Left hindlimb (tissue), 1 donor: ENCODE measurements at places on chromosomes 13 and 19.

GRCh38 chr13:23865906-23866305 is 23.3 kb downstream of the MIPEP start:
- no peak for DNase-seq

- DNase-seq, result peak; percentile 0
Measured at GRCh38 chr13:113851480-113851803, 12.4 kb downstream of the GAS6 start.

DNA sequence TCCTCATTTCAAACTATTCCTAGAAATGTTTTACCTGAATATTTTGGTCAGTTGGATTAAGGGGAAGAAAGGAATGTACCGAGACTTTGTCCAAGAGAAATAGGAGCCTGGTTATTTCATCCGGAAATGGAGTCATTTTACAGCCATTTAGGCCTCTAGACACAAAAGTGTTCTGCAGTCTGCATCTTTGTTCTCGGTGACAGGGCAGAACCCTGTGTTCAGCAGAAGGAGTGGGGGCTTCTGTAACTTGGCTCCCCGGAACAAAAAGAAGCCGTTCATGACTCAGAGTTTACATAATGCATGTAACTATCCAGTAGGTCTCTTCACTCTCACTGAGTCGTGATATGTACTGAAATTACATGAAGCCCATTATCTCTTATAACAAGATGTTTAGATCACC is 21.6 kb upstream of the FNDC3A start:
- DNase-seq, result no peak

GRCh38 chr13:41809962-41810361 is 150.9 kb downstream of the VWA8 start:
- DNase-seq, result no peak

DNA sequence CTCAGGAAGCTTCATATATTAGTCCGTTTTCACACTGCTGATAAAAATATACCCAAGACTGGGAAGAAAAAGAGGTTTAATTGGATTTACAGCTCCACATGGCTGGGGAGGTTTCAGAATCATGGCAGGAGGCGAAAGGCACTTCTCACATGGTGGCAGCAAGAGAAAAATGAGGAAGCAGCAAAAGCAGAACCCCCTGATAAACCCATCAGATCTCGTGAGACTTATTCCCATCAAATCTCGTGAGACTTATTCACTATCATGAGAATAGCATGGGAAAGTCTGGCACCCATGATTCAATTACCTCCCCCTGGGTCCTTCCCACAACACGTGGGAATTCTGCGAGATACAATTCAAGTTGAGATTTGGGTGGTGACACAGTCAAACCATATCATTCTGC is 23.1 kb downstream of the FLT3 start:
- no peak for DNase-seq

- no peak for DNase-seq
Measured at GRCh38 chr13:48778610-48779009, 124.9 kb downstream of the CYSLTR2 start.

- no peak for DNase-seq
Measured at GRCh38 chr13:38685431-38685830, 1.4 kb upstream of the FREM2 start.

DNA sequence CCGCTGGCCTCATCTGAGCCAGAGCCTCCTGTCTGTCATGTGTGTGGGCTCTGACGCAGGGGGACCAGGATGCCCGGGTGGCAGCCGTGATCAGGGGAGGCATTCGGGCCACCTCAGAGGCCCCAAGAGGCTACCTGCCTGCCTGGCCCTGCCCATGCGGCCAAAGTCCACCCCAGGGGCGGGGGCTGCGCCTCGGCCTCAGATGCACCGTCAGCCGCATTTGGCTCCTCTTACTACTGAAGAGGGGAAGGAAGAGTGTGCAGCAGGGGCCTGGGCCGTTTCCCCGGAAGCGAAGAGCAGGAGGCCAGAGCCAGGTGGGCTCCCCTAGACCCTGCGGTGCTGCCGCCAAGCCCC is 34.0 kb downstream of the C13orf46 start:
- no peak for DNase-seq

DNA sequence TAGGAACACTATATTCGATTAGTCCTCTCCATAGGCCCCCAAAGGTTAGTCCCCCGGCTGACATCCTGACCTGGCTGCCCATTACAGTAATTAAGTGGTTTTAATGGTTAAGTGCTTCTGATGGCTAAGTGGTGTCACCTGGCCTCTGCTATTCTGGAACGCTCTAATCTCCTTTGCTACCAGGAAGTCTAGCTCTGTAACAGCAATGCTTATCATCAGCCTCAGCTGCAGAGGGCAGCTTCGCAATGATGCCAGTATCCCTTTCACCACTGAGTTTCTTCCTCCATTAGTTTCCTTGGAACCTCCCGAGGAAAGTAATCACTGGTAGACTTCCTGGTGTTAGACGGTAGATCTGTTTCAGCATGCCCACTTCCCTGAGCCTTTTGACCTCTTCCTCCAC is 8.6 kb upstream of the RNF6 start:
- no peak for DNase-seq

- no peak for DNase-seq
Measured at GRCh38 chr13:32409561-32410421, 18.1 kb downstream of the N4BP2L1 start.

DNA sequence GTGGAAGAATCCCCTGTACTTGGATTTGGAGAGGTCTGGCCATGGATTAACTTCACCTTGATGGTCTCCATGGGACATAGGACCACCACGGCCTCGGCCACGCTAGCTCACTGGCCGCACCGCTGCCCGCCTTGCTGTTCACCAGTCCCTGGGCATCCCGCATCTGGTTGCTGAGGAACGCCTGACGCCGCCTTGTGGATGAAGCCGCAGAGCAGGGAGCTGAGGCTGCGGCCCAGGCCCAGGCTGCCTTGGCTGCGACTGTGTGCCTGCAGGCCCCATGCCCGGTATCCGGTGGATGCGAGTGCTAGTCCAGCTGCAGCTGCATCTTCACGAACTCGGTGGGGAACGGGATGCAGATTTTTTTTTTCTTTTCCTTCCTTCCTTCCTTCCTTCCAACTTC is 1407.1 kb downstream of the UQCRFS1 start:
- DNase-seq, result no peak

GRCh38 chr19:19530423-19530804 is 1.7 kb downstream of the YJEFN3 start:
- DNase-seq, result no peak

DNA sequence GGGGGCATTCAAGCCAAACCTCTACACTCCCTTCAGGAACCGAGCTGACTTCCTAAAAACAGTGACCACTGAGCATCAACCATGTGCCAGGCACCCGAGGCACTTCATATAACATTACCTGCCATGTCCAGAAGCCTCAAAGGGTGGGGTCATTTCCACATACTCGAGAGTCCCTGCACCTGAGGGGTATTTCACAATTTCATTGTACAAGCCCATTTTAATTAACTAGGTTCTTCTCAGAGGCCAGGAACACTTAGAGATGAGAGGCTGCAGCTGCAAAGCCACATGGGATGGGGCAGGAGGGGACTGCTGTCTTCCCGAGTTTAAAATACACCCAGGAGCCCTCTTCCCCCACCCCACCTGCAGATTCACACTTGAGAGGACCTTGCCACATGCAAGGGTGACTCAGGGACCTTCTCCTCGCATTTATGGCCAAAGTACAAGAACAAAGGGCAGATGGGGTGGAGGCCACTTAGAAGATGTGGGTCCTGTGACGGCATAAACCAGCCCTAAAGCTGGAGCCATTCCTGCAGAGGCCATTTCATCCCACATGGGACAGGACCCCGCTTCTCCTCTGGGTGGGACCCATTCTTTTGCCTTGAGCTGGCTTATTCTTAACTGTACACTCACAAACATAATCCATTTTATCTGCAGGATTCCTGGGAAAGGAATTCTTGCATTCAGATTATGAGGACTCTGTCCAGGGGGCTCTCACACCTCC is 43.9 kb downstream of the RAB20 start:
- no peak for DNase-seq

- no peak for DNase-seq
Measured at GRCh38 chr19:8141726-8142512, 7.5 kb downstream of the FBN3 start.

DNA sequence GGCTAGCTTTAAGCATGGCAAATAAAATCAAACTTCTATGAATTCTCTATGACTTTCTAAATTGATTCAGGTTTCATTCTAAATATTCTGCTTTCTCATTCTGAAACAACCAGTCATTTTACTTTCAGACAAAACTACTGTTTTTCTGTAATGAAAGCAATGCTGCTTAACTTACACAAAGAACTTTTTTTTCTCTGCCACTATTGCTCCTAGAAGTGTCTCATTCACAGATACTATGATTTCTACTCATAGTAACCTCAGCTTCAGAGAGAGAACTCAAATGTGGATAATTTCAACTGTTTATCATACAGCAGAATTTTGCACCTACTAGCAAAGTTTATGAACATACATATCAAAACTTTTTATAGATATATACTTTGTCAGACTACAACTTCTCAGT is 724.6 kb downstream of the SLITRK5 start:
- no peak for DNase-seq

GRCh38 chr13:95703576-95703975 is 26.6 kb downstream of the DNAJC3 start:
- DNase-seq, result no peak

DNA sequence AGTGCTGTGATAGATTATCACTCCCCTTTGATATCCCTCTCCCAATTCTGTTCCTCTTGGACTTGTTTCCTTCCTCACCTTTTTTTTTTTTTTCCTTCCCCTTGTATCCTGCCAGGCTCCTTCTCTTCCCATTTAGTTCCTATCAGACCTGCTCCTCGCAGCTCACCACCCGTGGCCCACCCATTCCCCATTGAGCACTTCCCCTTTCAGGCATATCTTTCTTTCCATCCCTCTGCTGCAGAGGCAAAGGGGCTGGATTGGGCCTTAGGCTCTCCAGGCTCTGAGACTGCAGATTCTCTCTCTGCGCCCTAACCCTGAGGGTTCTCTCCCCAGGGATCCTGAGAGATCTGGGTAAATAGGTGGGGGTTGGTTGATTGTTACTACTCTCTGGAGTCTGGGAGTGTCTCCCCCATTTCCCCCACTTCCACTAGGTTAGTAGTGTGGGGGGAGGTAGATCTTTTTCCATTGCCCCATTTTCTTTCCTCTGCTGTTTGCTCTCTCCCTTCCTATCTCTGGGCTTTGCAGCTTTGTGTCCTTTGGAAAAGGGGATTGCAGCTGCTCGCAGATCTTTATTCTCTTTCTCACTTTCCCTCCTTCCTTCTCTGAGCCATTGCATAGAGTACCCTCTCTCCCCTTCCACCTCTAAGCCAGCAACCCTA is 2.3 kb downstream of the ARHGAP35 start:
- no peak for DNase-seq

DNA sequence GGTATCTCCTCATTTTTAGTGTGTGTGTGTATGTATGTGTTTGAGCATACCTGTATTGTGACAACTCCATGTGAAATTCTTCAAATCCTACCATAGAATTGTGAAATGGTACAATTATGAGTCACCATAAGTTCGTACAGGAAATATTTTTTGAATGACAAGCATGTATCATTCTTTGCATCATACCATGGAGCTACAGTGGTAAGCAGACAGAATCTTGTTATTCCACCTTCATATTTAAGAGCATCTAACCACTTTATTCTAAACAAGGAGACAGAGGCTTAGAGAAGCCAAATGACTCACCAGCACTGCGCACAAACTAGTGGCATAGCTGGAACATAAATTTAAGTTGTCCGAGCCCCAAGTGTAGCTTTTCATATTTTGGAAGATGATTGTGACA is 4.5 kb upstream of the EPSTI1 start:
- DNase-seq, result no peak
